Esophagus squamous epithelium (tissue), 5 donors: ENCODE measurements at places on chromosomes 12 and 14.

GRCh38 chr12:45284096-45284901, 68.4 kb downstream of the ANO6 start:
- no peak for DNase-seq

DNA sequence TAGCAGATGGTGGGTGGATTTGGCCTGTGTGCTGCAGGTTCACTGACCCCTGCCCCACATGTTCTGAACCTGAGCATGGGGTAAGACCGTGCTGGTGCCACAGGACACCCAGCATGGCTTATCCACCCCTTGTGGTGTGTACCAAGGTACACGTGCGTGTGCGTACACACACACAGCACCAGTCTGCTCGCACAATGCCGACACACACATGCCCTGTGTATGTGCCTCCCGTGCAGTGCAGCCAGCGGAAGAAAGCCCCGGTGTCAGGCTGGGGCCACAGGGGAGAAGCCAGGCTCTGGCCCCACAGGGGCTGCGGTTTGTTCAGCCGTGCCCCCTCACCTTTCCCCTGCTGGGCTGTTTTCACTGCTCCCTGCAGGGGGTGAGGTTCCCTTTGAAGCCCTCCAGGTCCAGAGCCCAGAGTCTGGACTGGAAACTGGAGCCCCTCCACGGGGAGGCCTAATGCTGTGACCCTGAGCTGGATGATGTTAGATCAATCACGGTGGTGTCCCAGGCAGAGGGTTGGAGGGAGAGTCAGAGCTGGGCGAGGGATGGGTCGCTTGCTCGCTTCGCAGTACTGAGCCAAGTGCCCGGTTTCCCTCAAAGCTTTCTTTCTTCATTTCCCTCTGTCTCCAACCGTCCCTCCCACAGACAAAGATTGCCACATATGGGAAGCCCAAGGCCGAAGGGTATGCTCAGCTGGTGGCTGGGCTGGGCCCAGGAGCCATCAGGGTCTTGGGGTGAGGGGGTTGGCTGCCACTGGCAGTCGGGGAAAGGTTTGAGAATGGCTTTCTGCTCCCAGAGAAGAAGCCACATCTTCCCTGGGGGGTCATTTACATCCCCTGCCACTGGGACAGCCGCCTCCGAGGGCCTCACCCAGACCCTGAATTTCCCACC, 6.2 kb downstream of the DTX1 start:
- DNase-seq: no peak

DNA sequence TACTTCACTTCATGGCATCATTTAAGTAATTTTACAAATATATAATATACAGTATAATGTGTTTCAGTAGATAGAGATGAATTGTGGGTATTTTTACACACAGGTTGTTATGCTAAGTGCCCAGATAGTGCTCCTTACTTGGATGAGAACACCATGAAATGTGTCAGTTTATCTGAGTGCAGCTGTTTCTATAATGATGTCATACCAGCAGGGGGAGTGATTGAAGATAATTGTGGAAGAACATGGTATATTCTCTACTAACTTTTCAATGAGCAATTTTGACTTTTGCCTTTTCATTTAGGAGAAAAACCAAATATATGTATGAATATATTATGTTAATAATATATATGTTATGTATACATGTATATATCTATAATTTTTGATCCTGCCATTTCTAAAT, 221.6 kb downstream of the LRRK2 start:
- DNase-seq: no peak

- no peak for DNase-seq
These were observed 266.4 kb upstream of the RGS6 start for GRCh38 chr14:71665781-71666180.

DNA sequence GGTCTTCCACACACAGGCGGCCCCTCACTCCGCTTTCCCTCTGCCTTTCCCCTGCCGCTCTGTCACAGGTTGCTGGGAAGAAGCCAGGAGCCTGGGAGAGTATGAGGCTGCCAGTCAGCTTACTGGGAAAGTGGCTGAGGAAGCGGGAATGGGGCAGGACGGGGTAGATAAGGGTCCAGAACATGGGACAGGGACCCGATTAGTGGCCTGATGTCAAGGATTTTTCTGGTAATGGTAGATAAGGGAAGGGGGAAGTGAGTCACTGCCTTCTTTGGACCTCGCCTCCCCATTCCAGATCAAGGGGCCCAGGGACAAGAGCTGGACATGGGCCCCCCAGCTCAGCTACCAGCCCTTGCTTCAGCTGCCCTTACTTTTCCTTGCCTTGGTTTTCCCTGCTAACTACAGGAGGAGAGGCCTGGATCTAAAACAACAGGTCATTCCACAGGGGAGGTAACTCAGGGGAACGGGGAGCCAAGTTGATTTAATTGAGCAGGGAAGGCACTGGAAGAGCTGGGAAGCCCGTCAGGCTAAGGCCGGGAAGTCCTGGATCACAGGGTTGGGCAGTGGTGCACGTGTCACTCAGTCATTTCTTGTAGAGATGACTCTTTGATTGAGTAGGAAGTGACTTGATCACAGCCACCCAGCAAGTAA, 3.5 kb upstream of the LPAR5 start:
- no peak for DNase-seq

- no peak for DNase-seq
These were observed 545 bp upstream of the GALNT9 start for GRCh38 chr12:132329720-132330548.

DNA sequence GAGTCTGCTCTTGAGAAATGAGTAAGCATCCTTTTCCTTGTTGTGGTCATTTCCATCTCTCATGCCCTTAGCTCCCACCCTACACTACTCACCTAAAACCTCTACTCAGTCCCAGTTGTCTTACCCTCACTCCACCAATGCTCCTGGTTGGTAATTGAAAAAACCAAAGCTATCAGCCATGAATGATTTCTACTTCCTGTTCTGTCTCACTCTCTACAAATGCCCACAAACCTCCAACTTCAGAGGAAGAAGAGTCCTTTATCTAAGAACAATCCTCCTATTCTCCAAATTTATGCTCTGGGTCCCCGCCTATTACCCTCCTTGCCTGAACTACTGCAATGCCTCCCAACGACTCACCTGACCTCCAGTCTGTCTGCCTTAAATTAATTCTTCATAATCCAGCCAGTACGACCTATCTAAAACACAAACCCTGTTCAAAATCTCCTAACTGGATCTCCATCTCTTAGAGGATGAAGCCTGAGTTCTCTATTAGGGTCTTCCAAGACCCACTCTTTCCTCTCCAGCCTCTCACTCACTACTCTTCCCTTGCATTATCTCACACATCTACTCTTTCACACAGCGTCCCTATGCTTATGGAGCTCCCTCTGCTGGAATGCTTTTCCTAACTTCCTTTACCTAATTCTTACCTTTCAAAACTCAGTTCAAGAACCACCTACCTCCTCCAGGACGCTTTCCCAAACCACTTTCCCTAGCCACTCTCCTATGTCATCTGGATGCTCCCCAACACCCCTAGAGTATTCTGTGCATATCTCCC, 2.2 kb downstream of the DHRS1 start:
- no peak for DNase-seq

DNA sequence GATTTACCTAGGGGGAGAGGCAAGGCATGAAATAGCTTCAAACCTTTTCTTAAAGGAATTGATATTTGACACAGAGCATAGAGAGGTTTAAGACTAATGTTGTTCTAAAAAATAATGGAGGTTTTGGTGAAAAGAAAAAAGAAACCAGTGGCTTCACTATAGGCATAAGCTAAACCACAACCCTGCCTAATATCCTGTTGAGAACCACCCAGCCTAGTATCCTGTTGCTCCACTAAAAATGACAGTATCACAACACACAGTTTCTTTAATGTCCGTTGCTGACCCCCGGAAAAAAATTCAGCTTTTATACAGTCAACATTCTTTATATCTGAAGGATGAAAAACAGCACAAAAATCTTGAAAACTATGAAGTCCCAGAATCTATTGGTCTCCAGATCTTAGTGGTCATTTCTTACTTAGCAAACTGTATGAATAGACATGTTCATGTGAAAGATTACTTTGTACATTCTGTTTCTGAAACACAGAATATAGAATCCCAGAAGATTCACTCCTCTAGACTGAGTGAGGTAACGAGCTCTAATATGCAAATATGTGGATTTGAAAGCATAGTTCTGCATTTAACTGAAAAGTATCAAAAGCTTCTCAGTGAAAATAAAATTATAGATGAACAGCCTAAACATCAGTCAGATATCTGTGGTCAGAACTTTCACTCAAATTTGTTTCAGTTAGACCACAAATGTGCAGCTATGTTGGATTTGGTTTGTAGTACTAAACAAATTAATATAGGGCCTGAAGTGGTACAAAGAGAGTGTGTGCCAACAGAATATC, 40.5 kb downstream of the GALC start:
- no peak for DNase-seq

GRCh38 chr14:87975636-87976035, 17.3 kb downstream of the GALC start:
- DNase-seq: no peak

DNA sequence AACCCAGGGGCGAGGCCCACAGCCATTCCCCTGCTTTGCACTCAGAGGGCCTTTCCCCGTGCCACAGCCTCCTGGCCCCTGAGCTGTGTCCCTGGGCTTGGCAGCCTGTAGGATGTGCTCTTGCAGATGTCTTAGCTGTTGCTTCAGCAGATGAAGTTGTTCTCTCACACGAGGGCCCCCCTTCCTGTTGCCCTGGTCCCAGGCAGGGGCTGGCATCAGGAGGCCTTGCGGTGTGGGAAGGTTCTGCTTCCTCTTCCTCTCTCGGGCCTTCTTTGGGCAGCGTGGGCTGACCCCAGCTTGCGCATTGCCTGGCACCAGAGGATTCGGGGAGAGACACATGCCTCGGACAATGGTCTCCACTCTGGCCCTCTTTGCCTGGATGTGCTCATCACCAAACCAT, 12.7 kb downstream of the PROX2 start:
- DNase-seq: no peak

- DNase-seq: no peak
These were observed 44.1 kb downstream of the PSEN1 start for GRCh38 chr14:73180385-73180805.

- no peak for DNase-seq
These were observed 35.9 kb upstream of the WNK1 start for GRCh38 chr12:716506-716905.

GRCh38 chr12:109131154-109132050, 15.0 kb downstream of the ACACB start:
- no peak for DNase-seq

DNA sequence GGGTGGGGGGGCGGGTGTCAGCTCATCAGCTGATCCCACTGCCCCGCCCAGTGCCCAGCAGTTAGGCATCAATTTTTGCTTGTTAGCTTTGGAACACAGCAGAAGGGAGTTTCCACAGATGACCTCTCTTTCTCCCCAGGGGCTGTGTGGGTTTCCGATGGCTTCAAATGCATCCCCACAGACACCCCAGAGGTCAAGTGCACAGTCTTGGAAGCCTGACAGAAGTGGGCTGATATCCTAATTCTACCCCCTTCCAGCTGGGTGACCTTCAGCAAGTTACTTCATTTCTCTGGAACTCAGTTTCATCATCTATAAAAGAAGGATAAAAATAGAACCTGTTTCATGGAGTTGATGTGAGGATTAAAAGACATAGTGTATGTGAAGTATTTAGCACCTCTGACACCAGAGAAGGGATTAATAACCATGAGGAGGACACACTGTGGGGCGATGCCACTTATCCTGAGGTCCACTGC, 22.0 kb downstream of the TTC9 start:
- no peak for DNase-seq

GRCh38 chr12:65961190-65962035, 137.1 kb downstream of the HMGA2 start:
- DNase-seq: no peak

DNA sequence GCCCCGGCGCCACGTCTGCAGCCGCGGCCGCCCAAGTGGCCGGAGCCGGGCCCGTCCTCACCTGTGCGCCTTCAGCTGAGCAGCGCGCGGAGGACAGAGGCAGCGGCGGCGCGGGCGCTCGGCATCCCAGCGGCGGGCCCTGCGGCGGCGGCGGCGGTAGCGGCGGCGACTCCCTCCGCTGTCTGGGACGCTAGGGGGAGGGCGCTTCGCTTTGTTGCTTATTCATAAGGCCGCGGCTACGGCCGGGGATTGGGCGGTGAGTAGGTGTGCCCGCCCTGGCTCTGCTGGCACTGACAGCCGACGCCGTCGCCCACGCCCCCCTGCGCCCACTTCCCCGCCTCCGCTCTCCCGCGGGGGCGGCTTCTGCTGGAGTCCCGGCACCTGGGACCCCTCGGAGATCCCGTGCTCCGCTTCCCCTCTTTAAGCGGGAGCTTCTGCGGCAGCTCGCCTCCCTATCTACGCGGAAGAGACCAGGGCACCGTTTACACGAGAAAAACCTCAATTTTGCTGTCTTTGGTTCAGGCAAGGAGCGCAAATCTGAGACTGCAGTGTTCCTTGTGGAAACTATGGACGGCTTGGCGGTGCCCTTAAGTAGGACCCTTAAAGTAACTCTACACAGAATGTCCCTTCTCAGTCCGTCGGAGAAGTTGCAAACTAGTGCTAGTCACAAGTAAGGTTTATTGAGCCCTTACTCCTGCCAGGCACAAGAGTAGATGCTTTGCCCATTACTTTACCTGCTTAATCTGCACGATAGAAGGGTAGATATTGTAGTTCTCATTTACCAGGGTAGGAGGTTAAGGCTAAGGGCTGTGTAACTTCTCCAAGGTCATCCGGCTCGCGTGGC, at the start of gene ARMH4:
Gene ARMH4, minus strand, starts transcription at position 200 of the 844 bp plus-strand sequence. CDS start 12,855 bp downstream, outside the sequence.
- DNase-seq: no peak

DNA sequence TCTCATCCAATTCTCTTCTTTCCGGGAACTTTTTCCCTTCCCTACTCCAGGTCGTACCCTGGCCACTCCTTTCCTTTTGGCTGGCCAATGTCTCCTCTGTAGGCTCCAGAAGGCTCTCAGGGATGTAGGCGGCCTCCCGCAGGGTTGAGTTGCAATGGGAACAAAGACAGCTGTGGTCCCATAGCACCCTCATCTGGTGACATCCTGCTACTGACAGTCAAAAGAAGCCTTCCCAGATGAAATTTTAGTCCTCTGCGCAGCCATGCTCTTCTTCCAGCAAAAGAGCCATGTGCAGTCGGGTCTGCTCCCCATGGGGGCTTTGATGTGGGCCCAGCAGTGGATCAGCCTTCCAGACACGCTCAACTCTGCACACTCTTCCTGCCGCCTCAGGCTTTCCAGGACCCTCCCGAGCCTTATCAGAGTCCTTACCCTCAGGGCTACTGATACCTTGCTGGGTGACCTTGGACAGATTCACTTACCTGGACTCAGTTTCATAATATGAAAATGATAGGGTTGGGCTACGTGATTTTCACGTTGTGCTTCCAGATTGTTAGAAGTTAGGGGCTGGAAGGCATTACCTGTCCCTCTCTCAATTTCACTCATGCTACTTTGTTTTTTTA, 5.5 kb upstream of the CELA1 start:
- DNase-seq: no peak

DNA sequence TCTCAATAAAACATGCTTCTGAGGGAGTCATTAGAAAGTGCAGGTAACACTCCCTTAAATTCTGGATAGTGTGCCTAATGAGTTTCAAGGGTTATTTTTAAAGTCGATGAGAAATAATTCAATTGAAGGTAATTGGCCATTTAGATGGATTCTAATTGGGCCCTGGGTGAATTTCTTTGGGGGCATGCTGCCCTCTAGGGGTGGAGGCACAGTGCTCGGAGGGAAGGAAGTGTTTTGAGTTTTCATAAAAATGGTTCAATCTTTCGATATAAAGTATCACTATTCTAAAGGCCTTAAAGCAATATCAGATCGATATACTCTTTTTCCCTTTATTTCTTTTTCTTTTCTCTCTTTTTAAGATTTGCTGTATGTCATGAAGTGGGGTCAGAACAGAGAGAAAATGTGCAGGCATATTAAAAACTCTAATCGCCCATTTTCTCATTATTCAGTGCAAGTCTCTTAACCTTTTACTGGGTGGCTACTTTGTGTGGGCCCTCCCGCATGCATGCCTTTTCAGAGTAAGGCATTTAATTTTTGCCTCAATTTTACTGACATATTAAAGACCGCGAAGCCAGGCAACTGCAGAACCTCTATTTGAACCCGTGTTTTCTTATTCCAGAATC, 25.5 kb downstream of the NKX2-8 start:
- DNase-seq: no peak
